ENCODE measurements at places on chromosomes 2 and 18. TPM values are rescaled to one million over a fixed set of nuclear protein-coding genes. Genes with fewer than 3 reads are reported as not detected.

DNA sequence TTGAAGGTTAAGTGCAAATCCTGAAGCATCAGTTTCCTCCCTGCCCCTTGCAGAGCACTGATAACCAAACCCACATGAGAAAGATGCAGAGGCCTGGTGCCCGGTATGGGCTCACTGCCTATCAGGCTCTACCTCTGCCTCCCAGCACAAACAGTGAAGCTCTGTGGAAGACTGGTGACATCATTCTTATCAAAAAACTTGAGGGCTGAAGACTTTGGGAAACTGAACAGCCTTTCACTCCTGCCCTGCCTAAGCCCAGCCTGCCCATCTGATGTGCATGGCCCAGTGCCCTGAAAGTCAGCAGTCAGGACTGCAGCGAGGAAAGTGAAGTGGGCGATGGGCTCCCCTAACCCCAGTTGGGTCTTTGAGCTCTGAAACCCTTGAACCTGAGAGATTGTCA is 174.8 kb upstream of the ARL4C start:
- H3K27me3 ChIP-seq, result no peaks in the 10 kb centered on the region
- DNase-seq, result no peak
- no peak overlapping the region for H3K4me3 ChIP-seq
- no peaks in the 10 kb centered on the region for H3K36me3 ChIP-seq
- no peaks in the 10 kb centered on the region for H3K4me1 ChIP-seq

DNA sequence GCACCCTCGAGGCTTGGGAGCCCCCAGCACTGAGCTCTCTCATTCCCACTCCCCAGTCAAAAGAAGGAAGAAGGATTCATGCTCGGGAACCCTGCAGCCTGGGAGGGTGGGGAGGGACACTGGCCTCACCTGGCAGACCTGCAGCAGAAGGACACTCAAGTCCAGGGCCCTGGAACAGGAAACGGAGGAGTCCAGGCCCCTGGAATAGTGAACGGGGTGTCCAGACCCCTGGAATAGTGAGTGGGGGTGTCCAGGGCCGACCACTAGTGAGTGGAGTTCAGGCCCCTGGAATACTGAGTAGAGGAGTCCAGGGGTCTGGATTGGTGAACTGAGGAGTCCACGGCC is 292.5 kb downstream of the NDUFA10 start:
- H3K27me3 ChIP-seq, result no peaks in the 10 kb centered on the region
- no peak for DNase-seq
- no peaks in the 10 kb centered on the region for H3K36me3 ChIP-seq
- H3K4me3 ChIP-seq, result no peak overlapping the region

GRCh38 chr2:226862623-226863022 is 26.8 kb downstream of the RHBDD1 start:
- no peak overlapping the region for H3K27ac ChIP-seq
- no peaks in the 10 kb centered on the region for H3K4me1 ChIP-seq
- DNase-seq, result no peak
- no peak overlapping the region for H3K4me3 ChIP-seq
- H3K36me3 ChIP-seq, result peaks cover 4% of the 10 kb centered on the region

EFEMP1 gene
- 190 TPM for total RNA-seq

DNA sequence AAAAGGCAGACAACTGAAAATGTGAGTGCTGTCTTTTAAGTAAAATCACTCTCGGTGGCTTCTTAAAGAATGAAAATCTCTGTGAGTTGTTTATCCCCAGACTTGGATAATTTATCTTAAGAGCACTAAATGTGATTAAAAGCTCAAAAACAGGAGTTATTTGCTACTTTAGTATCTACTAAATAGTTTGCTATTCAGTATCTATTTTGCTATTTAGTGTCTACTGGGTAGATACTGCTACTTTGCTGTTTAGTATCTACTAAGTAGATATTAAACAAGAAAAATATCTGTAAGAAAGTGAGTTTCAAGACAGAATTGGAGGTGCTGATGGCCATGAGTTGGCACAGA is 1.4 kb upstream of the KCNG3 start:
- no peak for DNase-seq
- H3K4me1 ChIP-seq, result no peaks in the 10 kb centered on the region
- no peak overlapping the region for H3K27ac ChIP-seq
- H3K36me3 ChIP-seq, result no peaks in the 10 kb centered on the region

DNA sequence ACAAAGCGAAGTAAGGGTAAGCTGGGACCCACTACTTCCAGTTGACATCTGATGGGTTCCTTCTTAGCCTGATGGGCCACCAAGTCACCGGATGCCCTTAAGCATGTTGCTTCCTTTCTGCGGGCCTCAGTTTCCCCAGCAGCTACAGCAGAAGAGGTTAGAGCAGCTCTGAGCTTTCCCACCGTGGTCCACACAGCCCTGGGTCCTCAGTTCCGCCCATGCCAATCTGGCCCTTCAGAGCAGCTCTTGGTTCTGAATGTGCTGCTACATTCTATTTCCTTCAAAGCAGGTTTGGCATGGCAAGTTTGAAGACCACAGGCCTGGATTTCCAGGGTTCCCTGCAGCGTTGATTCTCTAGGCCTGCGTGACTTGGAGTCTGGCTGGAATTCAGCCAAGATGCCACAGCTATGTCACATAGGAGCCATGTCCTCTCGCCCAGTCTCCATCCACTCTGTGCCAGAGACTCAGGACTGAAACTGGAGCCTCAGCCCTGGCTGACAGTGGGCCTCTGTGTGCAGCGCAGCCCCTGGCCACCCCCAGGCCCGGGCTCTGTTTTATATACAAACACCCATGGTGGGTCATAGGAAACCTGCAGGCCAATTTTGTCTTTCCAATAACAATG is 79.6 kb downstream of the TFCP2L1 start:
- no peaks in the 10 kb centered on the region for H3K36me3 ChIP-seq
- H3K27me3 ChIP-seq, result no peaks in the 10 kb centered on the region
- peak; percentile 66 for DNase-seq
- H3K4me1 ChIP-seq, result peaks cover 3% of the 10 kb centered on the region
- H3K27ac ChIP-seq, result no peak overlapping the region

GRCh38 chr18:74661691-74662090 is 64.0 kb downstream of the ZNF407 start:
- no peak overlapping the region for H3K27ac ChIP-seq
- H3K4me3 ChIP-seq, result no peak overlapping the region
- no peaks in the 10 kb centered on the region for H3K36me3 ChIP-seq
- peaks cover 4% of the 10 kb centered on the region for H3K4me1 ChIP-seq

LOXHD1 gene
- total RNA-seq, result 3.1 TPM

RAMP1 gene
- total RNA-seq, result 10.5 TPM

DNA sequence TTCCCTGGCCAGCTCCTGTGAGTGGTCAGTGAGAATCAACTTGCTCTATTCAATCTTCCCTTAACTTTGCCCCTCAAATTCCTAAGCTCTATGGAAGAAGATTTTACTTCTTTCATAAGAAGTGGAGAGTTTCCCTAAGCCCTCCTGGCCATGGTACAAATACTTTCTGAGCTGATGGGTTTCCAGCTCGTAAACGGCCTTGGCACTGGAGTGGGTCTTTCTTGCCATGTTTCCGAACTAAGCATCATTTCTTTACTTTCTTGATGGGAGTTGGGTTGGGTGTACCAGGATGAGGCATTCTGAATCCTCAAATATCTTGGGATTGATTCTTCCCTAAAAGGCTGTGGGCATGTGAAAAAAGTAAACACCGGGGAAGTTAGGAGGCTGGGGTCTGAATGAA is 72.5 kb downstream of the ACKR3 start:
- H3K27me3 ChIP-seq, result no peaks in the 10 kb centered on the region
- no peaks in the 10 kb centered on the region for H3K4me1 ChIP-seq
- no peak overlapping the region for H3K4me3 ChIP-seq
- DNase-seq, result no peak
- no peaks in the 10 kb centered on the region for H3K36me3 ChIP-seq

SAG gene
- total RNA-seq, result 0.46 TPM

DNA sequence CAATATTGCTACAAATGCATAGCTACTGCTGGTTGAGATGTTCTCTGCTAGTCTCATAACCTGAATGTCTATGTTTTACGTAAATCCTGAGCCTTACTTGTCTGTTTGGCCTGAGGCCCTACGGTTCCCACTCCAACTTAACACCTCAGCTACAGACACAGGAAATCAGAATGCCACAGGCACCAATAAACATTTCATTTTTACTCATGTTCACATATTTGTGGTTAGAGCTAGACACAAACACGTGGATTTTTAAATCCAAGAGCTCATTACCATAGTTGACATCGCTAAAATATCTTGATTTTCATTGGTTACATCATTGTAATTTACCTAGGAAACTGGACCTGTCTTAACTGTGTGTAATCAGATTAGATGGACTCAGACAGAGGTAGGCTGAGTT is 263.8 kb upstream of the CDH19 start:
- no peaks in the 10 kb centered on the region for H3K36me3 ChIP-seq
- no peaks in the 10 kb centered on the region for H3K4me1 ChIP-seq
- H3K4me3 ChIP-seq, result no peak overlapping the region
- DNase-seq, result no peak
- no peak overlapping the region for H3K27ac ChIP-seq

DNA sequence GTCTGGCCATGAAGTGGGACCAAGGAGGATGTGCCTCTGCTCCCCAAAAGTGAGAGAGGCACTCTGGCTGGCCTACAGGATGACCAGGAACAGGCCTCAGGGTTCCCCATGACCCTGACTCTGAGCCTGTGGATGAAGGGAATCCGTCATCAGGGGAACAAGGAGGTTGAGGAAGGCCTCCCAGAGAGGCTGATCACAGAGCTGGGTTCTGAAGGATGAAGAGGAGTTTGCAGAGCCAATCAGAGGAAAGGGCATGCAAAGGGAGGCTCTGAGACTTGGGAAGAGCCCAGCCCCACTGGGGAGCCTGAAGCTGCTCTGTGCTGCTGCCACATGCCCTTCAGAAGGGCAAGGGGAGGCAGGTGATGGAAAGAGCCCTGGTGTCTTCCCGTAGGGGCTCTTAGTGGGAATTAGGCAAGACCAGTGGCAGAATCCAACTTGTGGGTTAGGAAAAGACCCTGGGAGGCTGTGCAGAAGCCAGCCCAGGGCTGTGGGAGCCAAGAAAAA is 141.3 kb upstream of the ID2 start:
- H3K27ac ChIP-seq, result no peak overlapping the region
- H3K4me1 ChIP-seq, result peaks cover 14% of the 10 kb centered on the region
- H3K4me3 ChIP-seq, result no peak overlapping the region

DNA sequence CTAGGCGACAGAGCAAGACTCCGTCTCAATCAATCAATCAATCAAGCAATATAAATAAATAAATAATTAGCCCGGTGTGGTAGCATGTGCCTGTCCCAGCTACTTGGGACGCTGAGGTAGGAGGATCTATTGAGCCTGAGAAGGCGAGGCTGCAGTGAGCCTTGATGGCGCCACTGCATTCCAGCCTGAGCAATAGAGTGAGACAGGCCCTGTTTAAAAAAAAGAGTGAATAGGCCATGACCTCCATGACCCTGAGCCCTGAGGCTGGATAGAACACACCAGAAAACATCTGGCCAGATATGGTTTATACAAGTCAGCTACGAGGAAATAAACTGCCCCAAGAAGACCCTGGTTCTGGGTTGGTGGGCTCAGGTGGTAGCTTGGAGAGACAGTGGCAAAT is 20.4 kb upstream of the SEMA4C start:
- no peak overlapping the region for H3K4me3 ChIP-seq
- H3K27ac ChIP-seq, result no peak overlapping the region
- no peaks in the 10 kb centered on the region for H3K27me3 ChIP-seq

DNA sequence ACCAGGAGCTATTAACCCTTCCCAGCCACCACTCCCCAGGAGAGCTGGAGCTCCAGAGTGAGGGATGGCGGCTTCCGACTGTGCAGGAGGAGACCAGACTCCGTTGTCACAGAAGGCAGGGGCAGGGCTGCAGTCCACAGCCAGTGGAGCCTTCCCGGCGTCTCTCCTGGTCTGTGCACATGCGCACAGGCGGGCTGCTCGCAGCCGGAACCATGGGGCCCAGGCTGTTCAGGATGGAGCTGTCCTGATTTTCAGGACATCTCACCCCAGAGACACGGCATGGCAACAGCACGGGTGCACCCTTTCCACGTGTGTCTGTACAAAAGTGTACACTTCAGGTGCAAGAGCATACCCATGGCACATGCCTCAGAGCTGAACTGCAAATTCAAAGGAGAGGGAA is 28.9 kb downstream of the EIPR1 start:
- no peaks in the 10 kb centered on the region for H3K36me3 ChIP-seq
- H3K4me3 ChIP-seq, result no peak overlapping the region
- H3K4me1 ChIP-seq, result no peaks in the 10 kb centered on the region
- DNase-seq, result no peak
- H3K27me3 ChIP-seq, result no peaks in the 10 kb centered on the region
- H3K27ac ChIP-seq, result no peak overlapping the region

DNA sequence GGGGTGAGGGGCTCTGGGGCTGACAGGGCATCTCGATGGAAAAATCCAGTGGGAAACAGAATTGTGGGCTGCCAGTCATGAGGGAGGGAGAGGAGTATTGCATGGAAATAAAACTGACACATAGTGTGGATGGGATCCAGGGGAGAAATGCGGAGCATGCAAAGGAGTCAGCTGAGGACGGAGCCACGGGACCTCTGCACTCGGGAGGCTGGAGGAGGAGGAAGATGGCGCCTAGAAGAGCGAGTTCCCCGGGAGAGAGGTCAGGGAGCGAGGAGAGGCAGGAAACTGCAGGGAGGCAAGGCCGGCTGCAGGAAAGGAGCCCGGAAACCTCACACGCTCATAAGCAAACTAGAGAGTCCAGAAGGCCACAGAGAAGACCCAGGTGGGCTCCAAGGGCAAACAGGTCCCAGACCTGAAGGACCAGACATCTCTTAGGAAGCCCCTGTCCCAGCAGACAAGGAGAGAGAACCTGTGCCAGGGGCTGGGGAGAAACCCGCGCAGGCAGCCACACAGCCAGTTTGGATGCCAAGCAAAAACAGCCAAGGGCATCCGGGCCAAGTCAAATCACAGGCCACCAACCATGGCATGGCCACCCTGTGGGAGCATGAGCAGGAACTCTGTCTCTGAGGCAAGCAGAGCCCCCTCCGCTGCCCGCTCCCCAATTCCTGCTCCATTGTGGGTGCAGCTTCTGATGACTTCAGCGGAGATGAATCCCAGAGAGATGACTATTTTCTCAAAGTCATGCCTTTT is 218.8 kb upstream of the ID2 start:
- H3K4me3 ChIP-seq, result no peak overlapping the region
- H3K4me1 ChIP-seq, result peaks cover 3% of the 10 kb centered on the region
- H3K27ac ChIP-seq, result no peak overlapping the region
- DNase-seq, result no peak
- H3K36me3 ChIP-seq, result no peaks in the 10 kb centered on the region

GRCh38 chr2:200172944-200173581 is 133.4 kb upstream of the SPATS2L start:
- no peak for DNase-seq
- H3K27ac ChIP-seq, result no peak overlapping the region
- no peak overlapping the region for H3K4me3 ChIP-seq
- no peaks in the 10 kb centered on the region for H3K36me3 ChIP-seq

DNA sequence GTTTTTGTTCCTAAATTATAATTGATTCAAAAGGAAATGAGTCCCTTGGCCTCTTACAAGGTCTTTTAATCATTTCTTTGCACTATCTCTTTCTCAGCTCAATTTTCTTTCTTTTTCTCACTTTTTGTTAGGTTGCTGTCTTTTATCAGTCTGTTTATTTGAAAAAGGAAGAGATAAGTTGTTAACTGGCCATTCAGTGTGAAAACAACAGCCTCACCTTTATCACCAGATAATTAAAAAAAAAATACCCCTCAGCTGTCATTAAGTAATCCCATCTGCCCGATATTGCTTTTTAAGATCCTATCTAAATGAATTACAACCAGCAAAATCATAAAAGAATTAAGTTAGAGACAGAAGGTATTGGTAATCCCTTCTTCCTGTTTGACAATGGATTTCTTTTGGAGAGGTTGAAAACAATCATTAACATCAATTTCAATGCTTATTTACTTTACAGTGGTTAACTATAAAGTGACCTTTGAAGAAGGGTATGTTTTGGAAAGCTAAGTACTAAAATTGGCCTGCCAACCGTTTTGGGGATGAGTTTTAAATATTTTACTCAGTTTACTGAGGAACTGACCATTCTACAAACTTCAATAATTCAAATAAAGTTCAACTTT is 104.9 kb downstream of the TGIF1 start:
- H3K27ac ChIP-seq, result no peak overlapping the region
- no peak overlapping the region for H3K4me3 ChIP-seq
- no peak for DNase-seq
